Fibroblast of mammary gland (primary cell): ENCODE measurements at places on chromosomes 6 and 20.

GRCh38 chr6:42503894-42504293 lies 52.2 kb upstream of the TRERF1 start:
- DNase-seq, result no peak

DNA sequence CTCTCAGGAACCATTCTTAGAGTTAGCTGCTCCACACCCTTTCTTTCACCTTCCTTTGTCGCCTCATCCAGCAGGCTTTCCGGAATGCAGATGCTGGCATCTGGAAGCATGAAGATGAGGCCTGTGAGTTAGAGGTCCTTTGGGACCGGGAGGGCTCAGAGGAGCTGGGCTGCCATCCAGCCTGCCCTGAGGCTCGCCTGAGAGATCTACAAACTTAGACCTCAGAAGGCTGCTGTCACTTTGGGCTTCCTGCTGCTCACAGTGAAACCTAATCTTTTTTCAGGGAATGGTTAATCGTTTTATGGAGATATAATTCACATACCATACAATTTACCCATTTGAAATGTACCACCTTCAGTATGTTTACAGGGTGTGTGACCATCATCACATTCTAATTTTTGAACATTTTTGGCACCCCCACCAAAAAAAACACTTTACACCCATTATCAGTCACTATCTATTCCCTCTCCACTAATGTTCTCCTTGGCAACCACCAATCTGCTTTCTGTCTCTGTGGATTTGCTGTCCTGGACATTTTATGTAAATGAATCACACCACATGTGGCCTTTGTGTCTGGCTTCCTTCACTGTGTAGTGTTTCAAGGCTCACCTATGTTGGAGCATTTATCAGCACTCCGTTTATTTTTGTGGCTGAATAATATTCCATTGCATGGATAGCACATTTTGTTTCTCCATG lies 20.0 kb upstream of the MPC1 start:
- DNase-seq, result peak; percentile 73

DNA sequence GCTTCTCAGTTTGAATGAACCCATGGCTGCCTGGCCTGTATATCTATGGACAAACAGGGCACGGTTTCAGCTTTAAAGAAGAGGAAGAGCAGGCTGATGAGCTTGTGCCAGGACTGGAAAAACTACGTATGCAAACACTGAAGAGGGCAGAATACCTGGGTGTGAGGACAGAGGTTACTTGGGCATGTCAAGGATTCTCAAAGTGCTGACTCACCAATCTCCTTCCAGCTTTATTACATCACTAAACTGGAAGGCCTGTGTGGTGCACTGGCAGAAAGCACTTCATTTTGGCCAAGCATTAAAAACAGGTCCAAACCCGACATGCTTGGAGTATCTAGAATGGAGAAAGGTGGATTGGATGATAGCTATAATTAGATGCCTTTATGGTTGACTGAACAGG lies 95.2 kb downstream of the GMPR start:
- peak; percentile 73 for DNase-seq

GRCh38 chr20:52837378-52837777 lies 134.8 kb upstream of the TSHZ2 start:
- no peak for DNase-seq

GRCh38 chr6:144335914-144336313 lies 50.8 kb downstream of the UTRN start:
- DNase-seq, result no peak

GRCh38 chr20:50634191-50634590 lies 57.2 kb downstream of the RIPOR3 start:
- DNase-seq, result no peak

GRCh38 chr6:121347484-121347883 lies 13.2 kb upstream of the TBC1D32 start:
- DNase-seq, result no peak

DNA sequence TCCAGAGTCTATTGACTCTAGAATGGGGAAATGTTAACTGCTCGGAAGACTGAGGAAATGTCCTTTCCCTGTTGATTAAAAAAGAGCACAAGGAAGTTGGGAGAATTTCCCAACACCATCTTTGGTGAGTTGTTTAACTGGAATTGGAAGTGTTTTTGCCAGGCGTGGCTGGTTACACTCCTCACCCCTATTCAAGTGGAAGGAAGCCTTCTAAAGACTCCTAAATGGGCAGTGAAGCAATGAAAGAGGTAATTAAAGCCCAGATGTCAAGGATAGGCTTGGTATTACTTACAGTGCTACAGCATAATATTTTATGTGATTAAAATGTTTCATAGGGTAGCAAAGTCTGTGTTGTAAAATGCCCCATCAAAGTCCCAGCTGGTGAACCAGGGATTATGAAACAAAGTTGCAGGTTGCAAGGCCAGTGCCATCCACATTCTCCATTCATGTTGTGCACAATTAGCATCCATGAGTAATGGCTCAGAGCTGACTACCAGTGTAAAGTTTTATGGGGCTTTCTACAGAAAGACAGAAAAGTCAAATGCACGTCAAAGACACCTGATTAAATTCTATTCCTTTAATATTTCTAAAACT lies 52.6 kb downstream of the BTBD3 start:
- no peak for DNase-seq
